ENCODE measurements at places on chromosomes 16 and 17.

DNA sequence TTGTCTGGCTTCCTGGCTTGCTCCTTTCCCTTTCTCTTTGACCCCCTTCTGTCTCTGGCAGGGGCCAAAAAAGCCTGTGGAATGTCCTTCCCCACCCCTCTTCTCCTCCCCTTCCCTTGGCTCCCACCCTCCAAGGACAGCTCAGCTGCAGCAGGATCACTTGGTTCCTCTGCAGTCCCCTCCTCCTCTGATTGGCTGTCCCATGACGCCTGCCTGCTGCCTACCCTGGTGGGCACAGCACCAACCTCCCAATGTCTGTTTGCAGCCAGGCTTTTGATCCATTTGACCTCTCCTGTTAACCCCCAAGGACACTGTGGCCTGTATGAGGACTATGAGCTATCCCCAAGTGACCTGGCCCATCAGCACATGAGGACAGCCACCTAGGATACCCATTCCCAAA is 14.8 kb upstream of the MTMR4 start:
- DNase-seq, result peak; percentile 16

DNA sequence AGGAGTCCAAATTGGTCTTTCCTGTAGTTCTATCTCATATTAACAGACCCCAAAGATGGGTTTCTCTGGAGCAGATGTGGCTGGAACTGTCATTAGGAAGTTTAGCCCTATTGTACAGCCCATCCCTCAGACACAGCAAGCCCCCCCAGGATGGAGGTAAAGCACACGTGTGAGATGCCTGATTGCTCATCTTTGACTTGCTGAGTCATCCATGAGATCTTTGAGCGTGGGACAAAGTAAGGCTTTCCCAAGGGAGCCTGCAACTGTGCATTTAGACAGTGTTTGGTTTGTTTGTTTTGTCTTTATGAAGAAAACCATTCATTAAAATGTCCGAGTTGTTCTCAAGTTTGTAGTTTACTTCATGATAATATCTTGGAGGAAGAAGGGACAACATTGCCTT is 145.3 kb upstream of the CDH13 start:
- no peak for DNase-seq

- DNase-seq, result no peak
Observed at GRCh38 chr16:10967986-10968385, 23.6 kb downstream of the CLEC16A start.

DNA sequence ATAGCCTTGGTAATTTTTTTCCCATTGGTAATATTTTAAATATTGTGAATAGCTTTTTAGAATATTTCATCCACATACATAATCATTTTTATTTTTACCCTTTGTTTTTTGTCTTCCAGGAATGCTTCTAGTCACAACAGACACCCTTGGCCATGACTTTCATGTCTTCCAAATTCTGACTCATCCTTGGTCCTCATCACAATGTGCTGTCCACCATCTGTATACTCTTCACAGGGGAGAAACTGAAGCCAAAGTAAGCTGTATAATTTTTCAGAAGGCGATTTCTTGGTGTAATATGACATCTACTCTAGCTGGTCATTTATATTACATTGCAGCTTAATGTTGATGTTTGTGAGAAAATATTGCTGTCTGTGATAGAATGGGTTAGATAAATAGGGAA is 269.4 kb downstream of the BCAS3 start:
- DNase-seq, result no peak

DNA sequence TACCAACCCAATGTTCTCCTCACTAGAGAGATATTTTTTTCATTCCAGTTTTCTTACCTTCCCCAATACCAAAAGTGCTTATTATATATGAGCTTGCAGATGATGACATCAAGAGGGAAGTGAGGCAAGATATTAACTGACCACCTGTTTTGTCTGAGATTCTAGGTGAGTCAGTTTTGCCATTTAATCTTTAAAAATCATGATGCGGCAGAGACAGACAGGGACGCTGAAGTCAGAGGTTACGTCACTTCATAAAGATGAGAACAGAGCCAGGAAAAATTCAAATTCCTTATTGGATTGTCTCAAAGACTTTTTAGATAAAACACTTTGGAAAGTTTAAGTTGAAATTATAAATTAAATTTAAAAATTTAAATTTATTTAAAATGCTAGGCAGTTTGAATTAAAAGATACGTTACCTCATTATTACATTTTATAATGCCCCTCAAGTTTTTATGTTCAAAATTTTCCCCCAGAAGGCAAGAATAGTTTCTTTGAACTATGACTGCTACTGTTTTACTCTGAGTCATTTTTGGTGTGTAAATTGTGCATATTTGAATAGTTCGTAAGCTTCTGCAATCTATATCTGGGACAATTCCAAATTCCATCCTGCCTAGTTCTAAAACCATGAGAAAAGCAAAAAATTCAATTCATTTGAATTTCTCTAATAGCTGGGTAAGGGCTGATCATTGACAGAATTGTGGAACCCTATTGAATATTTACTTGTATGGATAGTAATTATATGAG is 839.6 kb upstream of the GOT2 start:
- DNase-seq, result no peak

DNA sequence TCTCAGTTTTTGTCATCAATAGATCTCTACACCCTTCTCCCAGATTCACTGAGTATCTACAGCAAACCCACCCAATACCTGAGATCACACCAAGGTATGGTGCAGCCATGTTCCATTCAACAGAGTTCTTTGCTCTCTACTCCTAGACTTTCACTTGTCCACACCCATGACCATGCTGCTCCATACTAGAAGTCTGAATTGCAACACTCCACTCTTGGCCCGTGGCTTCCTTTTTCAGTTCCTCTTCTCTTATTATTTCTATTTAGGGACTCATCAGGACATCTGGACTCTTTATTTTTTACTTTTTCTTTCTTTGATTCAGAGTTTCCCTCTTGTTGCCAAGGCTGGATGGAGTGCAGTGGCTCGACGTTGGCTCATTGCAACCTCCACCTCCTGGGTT is 37.1 kb downstream of the YWHAE start:
- DNase-seq, result no peak

GRCh38 chr17:30273373-30273772 is 18.4 kb downstream of the BLMH start:
- DNase-seq, result no peak

- DNase-seq, result peak; percentile 70
Observed at GRCh38 chr17:19003543-19004420, 782 bp downstream of the FAM83G start.

DNA sequence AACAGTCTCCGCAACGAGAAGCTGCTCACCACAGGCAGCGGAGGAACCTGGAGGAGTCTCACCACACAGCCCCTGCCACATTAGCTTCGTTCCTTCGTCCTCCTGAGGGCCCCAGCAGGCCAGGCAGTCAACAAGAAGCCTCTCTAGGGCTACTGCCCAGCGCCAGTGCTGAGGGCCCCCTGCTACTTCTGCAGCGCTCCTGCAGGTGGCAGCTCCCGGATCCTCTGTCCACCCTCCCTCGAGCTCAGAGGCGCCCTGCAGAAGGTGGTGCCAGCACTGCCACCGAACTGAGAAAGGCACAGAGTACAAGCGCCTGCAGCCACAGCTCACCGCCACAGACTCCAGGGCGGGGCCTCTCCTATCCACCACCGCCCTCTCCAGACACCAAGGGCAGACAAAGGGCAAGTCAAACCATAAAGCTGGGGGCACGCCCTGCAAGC is 27.3 kb downstream of the KDM8 start:
- no peak for DNase-seq

GRCh38 chr17:56866496-56866895 is 32.5 kb downstream of the DGKE start:
- peak; percentile 28 for DNase-seq

DNA sequence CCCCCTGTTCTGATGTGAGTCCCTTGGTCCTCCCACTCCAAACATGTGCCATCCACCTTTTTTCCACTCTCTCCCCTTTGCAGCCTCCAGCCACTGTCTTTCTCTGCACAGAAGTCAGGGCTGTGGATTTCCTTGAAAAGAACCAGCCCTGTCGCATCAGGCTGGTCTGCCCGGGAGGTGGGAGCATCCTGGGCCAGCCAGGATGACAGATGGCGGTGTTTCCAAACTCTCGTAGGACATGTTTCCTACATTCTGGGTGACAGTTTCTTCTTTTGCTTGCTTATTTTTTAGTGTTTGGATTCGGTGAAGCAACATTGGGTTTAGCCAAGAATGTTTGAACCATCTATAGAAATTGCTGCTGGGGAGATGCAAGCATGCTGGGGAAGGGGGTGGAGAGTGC is 100.8 kb downstream of the CCDC182 start:
- no peak for DNase-seq

GRCh38 chr17:47855737-47856136 is 4.8 kb upstream of the SP6 start:
- DNase-seq, result no peak

DNA sequence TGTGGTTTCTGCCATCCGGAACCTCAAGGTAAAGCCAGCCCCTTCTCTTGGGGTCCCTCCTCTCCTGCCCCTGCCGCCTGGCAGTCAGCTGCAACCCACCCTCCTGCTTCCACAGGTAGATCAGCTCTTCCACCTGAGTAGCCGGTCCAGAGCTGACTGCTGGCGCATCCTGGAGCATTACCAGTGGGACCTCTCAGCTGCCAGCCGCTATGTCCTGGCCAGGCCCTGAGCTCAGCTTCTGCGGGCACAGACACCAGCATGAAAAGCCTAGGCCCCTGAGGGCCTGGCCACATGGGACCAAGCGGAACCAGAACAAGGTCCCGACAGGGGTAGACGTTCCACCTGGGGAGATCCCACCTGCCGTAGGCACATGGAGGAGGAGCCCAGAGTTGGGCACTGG is 5.5 kb downstream of the PLSCR3 start:
- DNase-seq, result no peak

- DNase-seq, result no peak
Observed at GRCh38 chr17:68334393-68334792, 43.1 kb downstream of the ARSG start.

DNA sequence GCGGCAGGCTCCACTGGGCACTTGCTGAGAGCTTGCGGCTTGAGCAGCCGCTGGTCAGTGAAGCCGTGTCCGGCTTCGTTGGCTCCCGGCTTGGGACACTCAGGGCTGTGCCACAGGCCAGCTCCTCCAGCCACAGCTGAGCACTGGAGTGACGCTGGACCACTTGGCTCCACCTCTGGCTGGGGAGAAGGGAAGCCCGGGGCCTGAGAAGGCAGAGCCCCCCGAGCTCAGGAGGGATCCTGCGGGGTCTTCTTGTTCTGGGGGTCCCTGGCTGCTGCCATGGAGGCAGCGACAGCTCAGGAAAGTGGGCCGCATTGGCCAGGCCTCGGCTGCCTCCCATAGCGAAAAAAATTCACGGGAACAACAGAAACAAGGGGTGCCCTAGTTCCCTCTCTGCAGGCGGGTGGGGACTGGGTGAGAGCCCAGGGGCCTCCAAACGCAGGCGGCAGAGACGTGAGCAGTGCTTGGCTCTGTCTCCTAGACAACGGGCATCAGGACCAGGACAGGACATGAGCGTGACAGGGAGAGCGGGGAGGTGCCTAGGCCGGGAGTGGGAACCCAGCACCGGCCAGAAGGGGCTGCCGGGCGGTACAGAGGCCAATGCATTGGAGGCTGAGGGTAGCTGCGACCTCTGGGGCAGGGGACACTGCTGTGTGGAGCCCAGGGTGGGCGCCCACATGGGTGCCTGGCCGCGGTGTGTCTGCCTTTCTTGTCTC is 37.7 kb downstream of the SLC7A5 start:
- no peak for DNase-seq

DNA sequence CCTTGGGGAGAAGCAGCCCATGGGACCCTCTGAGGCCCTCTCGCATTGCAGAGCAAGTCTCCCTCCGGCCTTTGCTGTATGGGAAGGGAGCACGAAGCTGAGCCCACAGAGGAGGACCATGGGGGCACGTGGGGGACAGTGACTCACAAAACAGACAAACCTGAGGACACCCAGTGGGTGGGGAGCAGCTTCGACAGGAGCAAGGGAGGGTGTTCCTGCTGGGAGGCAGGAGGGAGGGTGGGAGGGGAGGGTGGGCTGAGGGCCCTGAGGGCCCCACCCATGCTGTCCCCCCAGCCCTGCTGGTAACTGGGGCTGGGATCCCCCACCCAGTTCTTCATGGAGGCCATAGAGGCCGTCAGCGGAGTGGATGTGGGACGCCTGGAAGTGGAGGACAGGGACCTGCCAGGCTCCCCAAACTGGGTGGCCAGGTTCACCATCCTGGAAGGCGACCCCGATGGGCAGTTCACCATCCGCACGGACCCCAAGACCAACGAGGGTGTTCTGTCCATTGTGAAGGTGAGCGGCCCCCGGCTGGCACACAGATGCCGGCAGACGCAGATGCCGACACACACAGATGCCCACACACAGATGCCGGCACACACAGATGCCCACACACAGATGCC is 12.5 kb downstream of the SLC22A31 start:
- peak; percentile 2 for DNase-seq

DNA sequence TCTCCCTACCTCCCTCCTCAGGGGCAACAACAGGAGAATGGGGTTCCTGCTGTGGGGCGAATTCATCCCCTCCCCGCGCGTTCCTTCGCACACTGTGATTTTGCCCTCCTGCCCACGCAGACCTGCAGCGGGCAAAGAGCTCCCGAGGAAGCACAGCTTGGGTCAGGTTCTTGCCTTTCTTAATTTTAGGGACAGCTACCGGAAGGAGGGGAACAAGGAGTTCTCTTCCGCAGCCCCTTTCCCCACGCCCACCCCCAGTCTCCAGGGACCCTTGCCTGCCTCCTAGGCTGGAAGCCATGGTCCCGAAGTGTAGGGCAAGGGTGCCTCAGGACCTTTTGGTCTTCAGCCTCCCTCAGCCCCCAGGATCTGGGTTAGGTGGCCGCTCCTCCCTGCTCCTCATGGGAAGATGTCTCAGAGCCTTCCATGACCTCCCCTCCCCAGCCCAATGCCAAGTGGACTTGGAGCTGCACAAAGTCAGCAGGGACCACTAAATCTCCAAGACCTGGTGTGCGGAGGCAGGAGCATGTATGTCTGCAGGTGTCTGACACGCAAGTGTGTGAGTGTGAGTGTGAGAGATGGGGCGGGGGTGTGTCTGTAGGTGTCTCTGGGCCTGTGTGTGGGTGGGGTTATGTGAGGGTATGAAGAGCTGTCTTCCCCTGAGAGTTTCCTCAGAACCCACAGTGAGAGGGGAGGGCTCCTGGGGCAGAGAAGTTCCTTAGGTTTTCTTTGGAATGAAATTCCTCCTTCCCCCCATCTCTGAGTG is 5.9 kb upstream of the LASP1NB start:
- no peak for DNase-seq
